ENCODE measurements at places on chromosomes 1 and 21.
A peak's percentile ranks its signal among the peaks of the same experiment; 100 is the strongest.

- no peak for DNase-seq
Measured at GRCh38 chr1:63984930-63985290, 211.1 kb downstream of the ROR1 start.

GRCh38 chr1:71908871-71909390 lies 373.4 kb downstream of the NEGR1 start:
- no peak for DNase-seq

- DNase-seq, result peak; percentile 81
Measured at GRCh38 chr1:47333578-47333921, at the start of gene CMPK1. Gene CMPK1 (plus strand): TSS chr1:47333790. CDS start chr1:47333946, 156 bp downstream.

DNA sequence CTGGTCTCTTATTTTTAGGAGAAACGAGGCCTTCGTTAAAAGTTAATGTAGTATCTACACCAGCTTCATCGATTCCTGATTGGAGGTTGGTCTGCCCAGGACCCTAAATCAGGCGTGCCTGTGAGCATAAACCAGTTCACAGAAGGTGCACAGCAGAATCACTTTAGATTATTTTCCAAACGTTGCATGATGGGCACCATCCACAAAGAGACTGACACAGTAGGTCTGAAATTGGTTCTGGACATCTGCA lies 256 bp upstream of the TARBP1 start:
- DNase-seq, result no peak

- peak; percentile 67 for DNase-seq
Measured at GRCh38 chr1:155166471-155167165, 6.5 kb downstream of the KRTCAP2 start.

- peak; percentile 44 for DNase-seq
Measured at GRCh38 chr1:192445839-192446489, 129.2 kb downstream of the RGS21 start.

GRCh38 chr1:85624361-85624760 lies 43.8 kb downstream of the CCN1 start:
- DNase-seq, result no peak

DNA sequence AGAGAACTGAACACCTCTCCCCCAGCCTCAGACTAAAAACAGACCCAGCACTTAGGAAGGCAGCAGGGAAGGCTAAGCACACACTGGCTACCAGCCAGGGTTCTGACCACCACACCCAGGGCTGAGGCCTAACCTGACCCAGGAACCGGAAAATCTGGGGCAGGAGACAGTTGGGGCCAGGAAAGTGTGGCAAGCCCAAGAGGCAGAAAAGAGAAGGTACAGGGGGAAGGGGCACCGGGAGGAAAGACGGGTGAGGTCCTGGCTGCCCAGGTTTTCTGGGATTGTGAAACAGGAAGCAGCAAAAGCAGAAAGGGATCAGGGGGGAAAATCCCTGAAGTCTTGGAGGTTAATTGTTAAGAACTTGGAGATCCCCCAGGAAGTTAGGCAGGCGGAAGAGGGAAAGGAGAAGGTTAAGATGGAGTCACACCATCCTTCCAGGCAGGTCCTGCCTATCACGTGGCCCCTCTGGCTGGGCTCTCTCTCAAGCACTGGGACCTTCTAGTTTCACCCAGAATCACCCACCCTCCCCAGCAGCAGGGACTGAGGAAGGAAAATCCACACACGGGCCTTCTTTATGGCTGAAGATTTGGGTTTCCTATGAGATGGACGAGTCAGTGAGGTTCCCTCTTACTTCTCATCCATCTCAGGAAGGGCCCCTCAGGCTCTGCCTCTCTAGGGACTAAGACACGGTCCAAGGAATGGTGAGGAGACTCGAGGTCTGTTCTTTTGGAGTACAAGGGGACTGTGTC lies 2.6 kb downstream of the HDGF start:
- DNase-seq, result peak; percentile 72

DNA sequence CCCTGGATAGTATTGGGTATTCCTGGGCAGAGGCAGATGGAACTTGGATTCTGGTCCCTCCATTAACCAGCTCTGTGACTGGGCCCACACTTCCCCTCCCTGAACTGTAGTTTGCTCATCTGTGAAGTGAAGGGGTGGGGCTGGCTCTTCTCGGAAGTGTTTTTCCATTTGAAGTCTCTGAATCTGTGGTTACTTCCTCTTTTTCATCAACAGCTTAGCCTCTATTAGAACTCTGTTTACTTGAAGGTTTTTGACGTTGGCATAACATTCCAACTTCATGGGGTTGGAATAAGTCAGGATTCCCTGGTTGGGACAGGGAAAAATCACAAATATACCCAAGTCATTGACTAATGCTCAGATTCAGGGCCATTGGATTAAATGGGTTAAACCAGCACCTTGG lies 3.6 kb downstream of the KIAA0040 start:
- no peak for DNase-seq

- no peak for DNase-seq
Measured at GRCh38 chr1:207025146-207025880, 7.2 kb downstream of the C1orf116 start.

DNA sequence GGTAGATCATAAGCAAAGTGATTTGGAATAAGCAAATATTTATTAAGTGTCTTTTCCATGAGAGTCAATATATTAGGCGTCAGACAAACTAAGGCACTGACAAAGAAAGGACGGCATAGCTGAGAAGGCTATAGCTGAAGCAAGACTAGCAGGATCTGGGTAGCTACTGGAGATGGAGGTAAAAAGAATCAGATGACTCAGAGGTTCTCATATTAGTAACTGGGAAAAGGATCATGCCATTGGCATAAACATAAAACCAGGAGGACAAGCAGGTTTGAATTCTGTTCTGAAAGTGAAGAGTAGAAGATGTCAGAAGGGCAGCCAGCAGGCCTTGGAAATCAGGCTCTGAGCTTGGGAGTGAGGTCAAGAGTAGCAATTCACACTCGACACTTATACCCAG lies 531.9 kb downstream of the PTPRC start:
- DNase-seq, result no peak

GRCh38 chr1:26739329-26739914 lies 43.6 kb downstream of the ARID1A start:
- DNase-seq, result no peak

DNA sequence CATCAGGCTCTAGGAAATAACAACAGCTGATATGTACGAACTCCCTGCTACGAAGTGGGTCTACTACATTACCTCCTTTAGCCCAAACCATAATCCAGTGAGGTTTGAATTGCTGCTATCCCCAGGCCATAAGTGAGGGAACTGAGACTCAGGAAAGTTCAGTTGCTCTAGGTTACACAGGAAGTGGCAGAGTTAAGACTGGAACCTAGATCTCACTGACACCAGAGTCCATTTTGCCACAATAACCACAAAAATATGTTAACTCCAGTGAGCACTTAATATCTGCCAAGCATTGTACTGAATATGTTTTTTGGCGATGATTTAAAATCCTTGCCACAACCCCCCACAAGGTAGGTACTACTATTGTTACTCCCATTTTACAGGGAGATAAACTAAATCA lies 8.9 kb upstream of the TADA1 start:
- DNase-seq, result no peak

DNA sequence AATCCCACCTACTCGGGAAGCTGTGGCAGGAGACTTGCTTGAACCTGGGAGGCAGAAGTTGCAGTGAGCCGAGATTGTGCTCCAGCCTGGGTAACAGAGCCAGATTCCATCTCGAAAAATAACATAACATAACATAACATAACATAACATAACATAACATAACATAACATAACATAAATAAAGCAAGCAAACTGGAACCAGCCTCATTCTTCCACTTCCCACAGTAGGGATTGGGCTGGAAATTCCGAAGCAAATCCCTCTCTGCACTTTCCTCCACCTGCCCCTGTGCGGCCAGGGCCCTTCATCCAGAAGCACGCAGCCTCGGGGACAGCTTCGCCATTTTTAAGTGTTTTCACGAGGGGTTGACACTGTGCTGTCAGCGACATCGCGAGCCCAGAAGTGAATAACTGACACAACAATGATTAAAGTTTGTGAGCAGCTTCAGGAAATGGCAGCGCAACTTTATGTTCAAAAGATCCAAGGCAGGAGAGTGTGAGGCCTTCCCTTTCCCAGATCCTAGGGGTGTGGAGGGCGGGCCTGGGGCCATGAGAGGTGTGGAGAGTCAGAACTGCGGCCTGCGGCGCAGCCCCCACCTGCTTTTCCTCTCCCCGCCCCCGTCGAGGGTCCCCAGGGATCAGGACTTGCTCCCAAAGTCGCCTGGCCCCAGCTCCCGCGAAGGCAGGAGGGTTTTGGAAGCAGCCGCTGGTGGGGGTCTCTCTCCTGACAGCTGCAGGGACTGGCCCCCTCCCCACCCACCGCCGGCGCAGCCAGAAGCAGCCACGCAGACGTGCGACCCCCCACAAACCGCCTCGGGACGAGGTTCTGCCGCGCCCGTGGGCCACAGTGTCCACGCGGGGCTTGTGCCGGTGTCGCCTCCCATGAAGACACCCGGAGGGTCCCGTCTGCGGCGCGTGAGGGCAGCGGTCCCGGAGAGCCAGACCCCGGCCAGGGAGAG lies 651 bp upstream of the GABRD start:
- DNase-seq, result no peak

DNA sequence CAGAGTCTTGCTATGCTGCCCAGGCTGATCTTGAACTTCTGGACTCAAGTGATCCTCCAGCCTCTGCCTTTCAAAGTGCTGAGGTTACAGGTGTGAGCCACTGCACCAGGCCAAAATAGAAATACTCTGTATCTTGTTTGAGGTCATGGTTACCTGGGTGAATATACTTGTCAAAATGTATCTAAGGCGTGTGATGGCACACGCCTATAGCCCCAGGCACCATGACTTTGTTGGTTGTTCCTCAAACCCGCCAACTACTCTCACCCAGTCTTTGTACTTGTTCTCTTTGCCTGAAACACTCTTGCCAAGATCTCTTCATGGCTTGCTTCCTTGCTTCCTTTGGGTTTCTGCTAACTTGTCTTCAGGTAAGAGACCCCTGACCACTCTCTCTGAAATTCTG lies 38.0 kb upstream of the RGS5 start:
- DNase-seq, result no peak

DNA sequence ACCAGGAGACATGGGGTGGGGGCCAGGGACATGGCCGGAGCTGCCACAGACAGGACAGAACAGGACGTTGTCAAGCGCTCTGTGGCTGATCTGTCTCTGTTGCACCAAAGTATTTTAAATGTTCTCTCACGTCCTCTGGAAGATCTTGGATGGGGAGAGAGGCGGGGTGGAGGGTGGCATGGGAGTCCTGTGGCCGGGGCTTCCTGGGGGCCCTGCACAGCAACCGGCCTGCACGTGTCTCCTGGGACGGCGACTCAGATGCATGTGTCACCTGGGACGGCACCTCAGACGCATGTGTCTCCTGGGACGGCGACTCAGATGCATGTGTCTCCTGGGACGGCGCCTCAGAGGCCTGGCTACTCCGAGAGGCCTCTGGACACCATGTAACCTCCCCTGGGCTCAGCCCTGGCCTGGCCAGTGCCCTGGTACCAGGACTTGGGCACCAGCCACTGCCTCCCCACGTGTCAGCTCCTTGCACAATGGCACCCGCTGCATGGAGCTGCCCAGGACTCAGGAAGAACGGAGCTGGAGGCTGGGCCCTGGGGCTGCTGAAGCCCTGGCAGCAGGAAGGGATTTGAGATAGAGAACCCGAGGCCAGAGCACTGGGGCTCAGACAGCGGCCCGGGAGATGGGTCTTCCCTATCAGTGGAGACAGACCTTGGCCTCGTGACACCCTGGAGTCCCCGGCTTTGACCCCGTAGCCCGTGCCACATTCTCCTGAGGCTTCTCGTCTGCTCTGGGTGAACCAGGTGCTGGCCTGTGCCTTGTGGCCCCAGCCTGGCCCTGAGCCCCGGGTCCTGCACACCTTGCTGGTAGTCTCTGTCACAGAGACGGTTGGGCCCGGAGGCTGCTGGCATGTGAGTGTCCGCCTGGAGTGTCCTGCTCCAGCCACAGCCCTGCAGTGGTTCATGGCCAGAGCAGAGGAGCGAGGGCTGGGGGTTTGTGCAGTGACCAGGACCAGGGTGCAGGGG lies 14.7 kb upstream of the SLC19A1 start:
- DNase-seq, result peak; percentile 45

All from ovary (tissue), 10 donors.